Stimulated activated CD4-positive, alpha-beta T cell treated with anti-CD3 and anti-CD28 coated beads, Interleukin-4, amount 100 ng/mL, for 1 hour (primary cell): ENCODE measurements at places on chromosomes 2 and 18.

- no peak for DNase-seq
These were observed 1190.2 kb upstream of the NRXN1 start for GRCh38 chr2:52222128-52222527.

- DNase-seq, result no peak
These were observed 24.1 kb downstream of the RBM43 start for GRCh38 chr2:151237422-151238025.

DNA sequence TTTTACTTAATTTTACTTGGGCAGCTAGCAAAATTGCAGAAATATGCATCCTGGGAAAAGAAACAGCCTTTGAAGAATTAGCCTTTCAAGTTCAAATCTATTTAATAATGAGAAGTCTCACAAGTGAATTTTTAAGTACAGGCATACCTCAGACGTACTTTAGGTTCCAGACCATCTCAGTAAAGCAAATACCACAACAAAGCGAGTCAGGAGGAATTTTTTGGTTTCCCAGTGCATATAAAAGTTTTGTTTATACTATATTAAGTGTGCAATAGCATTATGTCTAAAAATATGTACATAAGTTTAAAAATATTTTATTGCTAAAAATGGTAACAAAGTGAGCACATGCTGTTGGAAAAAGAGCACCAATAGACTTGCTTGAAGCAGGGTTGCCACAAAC is 50.8 kb upstream of the TWSG1 start:
- DNase-seq, result no peak

DNA sequence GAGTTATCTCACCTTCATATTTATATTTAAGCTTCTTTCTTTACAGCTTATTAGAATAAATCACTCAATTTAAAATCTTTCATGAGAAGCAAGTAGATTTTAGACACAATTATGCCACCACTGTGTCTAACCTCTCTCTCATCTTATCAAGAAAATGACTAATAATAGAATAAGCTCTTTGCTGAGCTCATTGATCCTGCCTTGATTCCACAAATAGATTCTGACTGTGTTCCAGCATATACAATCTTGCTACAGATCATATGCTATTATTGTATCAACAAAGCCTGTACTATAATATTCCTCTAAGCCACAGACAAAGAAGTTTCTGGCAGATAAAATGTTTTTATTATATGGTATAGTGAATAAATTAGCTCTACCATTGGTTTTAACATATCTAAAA is 168.7 kb upstream of the GULP1 start:
- no peak for DNase-seq

- no peak for DNase-seq
These were observed 270.9 kb upstream of the SKOR2 start for GRCh38 chr18:47522359-47522758.

DNA sequence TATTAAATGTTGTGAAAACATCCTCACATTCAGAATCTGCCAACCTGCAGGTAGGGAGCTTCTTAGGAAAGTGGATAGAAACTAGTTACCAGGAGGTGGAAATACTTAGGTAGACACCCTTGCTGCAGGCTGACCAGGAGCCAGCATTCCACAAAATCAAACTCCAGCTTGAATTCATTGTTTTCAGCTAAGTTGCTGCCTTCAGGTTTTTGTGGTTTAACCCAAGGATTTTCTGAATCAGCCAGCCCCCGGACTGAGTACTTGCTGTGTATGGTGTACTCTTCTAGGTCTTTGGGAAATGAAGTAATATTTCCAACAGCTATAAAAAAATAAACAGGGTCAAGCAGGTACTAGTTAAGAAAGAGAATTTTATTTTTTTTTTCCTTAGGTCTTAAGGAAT is 192.1 kb upstream of the CHST9 start:
- DNase-seq, result no peak

- no peak for DNase-seq
These were observed 99.2 kb downstream of the SMAD7 start for GRCh38 chr18:48851599-48851960.

GRCh38 chr2:235493402-235493774 is 455 bp upstream of the AGAP1 start:
- DNase-seq, result no peak

GRCh38 chr2:205462681-205463345 is 219.5 kb upstream of the NRP2 start:
- no peak for DNase-seq

DNA sequence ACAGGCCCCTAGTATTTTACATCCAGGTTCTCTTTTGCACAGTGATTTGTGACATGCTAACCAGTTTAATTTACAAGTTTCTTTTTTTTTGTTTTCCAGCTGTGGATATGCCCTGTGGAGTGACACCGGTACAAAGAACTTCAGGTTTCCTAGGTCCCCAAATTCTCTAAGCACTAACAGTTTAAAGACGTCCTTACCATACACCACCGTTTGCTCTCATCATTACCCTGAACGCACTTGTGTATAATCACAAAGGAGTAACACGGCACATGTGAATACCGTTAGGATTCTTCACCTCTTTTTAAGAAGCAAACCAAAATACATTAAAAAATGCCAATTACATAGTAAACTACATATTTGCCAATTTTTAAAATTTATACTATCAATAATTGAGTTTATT is 853 bp downstream of the LANCL1 start:
- DNase-seq, result no peak

GRCh38 chr18:8162802-8163201 is 446.4 kb upstream of the RAB12 start:
- no peak for DNase-seq
